ENCODE measurements at places on chromosomes 11 and 22.

DNA sequence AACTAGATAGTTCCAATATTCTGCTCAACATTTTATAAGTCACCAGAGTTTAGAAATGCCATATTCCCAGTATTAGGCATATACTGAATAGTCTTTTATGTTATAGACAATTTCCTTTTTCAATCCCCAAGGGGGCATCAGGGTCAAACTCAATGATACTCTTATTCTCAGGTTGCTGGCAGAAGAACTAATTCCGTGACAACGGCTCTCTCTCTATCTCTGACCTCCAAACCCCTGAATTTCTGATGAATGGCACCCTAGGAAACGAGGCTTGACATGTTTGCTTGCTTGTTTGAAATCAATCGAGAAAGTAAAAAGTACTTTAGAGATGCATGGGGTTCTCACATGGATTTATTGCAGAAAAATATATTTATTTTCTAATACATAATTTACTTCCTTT, 160.1 kb downstream of the CASP12 start:
- no peak for DNase-seq

GRCh38 chr22:17672417-17672991, 33.9 kb downstream of the BCL2L13 start:
- peak; percentile 11 for DNase-seq

DNA sequence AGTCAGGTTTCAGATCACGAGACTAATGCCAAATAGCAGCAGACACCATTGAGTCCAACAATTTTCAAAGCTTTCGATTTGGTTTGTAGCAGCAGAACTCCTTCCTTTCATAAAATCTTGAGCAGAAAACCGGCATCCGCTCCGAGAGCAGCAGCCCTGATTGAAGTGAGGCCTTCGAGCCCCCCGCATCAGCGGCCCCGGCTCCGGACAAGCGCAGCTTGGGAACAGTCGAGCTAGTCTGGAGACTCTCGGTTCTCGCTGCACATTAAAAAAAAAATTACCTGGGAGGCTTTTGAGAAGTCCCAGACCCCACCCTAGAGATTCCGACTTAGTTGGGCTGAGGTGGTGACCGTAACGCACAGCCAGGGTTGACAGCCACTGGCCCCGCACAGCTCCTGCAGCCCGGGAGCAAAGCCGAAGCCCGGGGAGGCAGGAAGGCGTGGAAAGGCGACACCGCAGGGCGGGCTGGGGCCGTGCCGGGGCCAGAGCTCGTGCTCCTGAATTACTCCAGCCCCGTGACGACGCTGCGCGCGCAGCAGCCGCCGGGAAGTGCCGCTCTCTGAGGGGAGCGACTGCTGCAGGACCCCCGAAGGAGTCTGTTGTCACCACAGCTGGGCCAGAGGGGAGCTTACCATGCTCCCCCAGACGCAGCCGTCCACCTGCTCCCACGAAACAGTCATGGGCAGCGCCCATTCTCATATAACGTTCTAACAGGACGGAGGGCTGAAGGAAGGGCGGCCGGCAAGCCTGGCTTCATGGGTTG, 57.8 kb downstream of the SPATA19 start:
- DNase-seq = no peak

DNA sequence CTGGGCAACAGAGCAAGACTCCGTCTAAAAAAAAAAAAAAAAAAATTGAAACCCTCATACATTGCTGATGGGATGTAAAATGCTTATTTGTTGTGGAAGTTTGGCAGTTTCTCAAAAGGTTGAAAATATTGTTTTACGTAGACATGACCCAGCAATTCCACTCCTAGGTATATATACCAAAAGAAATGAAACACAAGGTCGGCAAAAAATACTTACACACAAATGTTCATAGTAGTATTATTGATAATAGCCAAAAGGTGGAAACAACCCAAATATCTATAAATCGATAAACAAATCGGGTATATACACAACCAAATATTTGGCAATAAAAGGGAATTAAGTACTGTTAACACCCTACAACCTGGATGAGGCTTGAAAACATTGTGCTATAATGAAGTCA, 5.1 kb upstream of the ZNF143 start:
- DNase-seq = no peak

DNA sequence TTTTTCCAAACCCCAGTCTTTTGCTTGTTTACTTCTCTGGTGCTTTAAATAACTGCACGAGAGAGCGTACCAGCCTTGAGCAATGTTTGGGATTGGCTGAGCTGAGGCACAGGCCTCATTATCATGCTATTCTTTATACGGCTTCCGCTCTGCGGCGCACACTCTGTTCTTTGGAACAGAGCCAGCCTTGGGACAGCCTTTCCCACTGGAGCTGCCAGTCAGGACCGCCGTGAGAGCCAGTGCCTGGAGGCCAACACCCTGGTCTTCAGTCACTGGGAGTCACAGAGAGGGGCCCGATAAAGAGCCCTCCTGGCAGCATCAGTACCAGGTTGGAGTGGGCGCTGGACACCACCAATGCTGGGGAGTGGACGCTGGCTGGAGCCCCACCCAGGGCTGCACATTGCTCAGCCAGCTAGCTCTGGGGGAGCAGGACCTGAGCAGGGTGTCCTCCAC, 125.6 kb downstream of the BCR start:
- DNase-seq = peak; percentile 67

GRCh38 chr11:85685820-85686459, at the start of gene CCDC89:
Gene CCDC89, minus strand, starts transcription at chr11:85686195. Its CDS starts 65 bp downstream, at chr11:85686130.
- peak; percentile 99 for DNase-seq

GRCh38 chr11:114149689-114150407, 90.3 kb downstream of the ZBTB16 start:
- peak; percentile 38 for DNase-seq

DNA sequence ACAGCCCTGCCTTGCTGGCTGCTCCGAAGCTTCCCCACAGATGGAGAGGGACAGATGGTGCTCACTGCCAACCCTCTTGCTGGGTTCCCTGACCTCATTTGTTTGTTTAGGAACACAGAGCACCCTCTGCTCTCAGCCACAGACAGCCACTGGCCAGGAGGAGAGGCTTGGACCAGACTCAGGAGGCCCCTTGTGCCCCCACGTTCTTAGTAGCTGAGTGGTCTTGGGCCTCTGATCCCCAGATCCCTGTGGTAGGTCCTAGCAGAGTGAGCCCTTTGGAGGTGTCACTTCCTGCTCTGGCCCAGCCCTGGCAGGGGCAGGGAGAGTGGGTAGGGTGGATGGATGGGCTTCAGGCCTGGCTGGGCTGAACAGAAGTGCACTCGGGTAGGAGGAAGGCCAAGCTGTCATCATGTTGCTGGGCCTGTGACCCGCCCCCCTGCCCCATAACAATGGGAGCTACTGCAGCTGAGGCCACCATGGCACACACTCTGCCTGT, 84.0 kb downstream of the DHCR7 start:
- DNase-seq = no peak

DNA sequence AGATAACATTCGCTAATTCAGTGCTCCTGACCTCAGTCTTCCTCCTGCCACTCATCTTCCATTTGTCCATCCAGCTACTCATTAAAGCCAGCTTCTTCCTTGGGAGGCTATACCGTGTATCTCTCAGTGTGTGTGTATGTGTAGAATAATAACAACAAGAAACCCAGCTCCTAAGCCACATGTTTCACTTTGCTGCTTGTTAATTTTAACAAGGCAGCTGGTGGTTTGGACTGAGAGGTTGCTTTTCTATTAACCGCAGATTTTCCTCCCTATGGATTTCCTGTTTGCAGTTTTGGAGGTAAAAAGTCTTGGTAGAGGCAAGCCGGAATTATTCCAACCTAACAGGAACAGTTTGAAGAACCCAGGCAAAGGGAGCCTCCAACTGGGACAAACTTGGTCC, 165.0 kb downstream of the ADAMTS15 start:
- no peak for DNase-seq

GRCh38 chr22:38831166-38831945, 12.5 kb downstream of the NPTXR start:
- peak; percentile 78 for DNase-seq

- DNase-seq = no peak
Observed at GRCh38 chr11:73281201-73281741, 9.1 kb downstream of the P2RY6 start.

GRCh38 chr11:124415356-124415923, 9.2 kb downstream of the OR8B4 start:
- peak; percentile 38 for DNase-seq

DNA sequence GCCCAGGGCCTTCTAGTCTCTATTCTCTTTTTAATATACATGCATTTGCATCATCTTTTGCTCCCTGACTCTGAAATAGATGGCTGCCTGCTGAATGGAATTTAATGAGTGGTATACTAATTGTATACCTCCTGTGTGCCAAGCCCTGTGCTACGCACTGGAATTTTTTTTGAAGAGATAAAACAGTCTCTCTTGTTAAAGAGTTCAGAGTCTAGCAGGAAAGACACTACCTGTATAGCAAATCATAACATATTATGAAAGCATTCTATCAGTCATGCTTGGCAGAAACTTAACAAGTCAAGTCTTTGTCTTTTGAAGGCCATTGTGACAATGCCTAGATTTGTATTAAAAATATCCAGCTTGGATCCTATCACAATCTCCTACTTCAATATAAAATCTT, 63.7 kb upstream of the SESN3 start:
- DNase-seq = no peak
